ENCODE measurements at places on chromosomes 16 and 17. TPM values are rescaled to one million over a fixed set of nuclear protein-coding genes. Genes with fewer than 3 reads are reported as not detected.
A peak's percentile ranks its signal among the peaks of the same experiment; 100 is the strongest.

ZNF287 gene
- 4.3 TPM for total RNA-seq

MEIOB gene
- not detected for total RNA-seq

GAN gene
- total RNA-seq = 4.8 TPM

MYH2 gene
- 0.11 TPM for total RNA-seq

COPS3 gene
- 117 TPM for total RNA-seq

TP53TG3 gene
- total RNA-seq = 1.1 TPM

CD300E gene
- not detected for total RNA-seq

DNA sequence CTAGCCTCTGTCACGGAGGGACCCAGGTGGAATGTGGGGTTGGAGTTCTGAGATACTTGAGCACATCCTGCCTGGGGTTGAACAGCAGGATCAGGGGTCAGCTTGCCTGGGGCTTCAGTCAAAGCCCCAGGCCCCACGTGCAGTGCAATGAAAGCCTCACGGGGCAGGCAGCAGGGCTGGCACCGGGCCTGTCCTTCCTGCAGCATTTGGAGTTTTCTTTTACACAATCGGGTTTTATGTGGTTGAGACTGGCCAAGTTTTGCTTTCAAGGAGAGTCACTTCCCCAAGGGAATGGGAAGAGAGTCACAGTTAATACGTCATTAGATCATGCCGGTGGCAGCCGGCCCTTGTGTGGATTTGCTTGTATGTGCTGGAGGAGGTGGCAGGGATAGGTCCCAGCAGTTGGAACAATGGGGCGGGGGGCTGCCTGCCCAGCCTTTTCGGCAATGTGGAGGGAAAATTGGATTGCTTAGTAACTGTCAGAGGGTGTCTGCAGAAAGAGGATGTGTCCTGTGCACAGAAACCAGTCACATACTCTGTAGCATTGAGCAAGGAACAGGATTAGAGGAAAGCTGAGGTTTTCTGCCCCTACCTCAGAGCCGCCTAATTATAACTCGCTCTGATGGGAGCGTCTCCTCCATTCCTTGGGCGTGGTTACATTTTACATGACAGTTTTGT lies 4.5 kb downstream of the RMI2 start:
- peak; percentile 44 for DNase-seq

DNA sequence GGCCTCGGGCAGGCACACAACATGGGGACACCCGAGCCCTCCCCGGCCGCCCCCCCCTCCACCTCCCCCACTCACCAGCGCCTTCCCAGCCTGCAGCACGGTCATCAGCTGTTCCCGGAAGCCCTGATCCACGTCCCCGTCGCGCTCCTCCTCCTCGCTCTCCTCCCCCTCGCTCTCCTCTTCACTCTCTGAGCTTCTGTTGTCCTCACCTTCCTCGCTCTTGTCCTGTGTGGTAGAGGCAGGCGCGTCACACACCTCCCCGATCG lies 10.3 kb downstream of the MYBBP1A start:
- no peak for DNase-seq

GRCh38 chr17:82217530-82218204 lies 5.0 kb upstream of the CCDC57 start:
- DNase-seq = peak; percentile 86

DNA sequence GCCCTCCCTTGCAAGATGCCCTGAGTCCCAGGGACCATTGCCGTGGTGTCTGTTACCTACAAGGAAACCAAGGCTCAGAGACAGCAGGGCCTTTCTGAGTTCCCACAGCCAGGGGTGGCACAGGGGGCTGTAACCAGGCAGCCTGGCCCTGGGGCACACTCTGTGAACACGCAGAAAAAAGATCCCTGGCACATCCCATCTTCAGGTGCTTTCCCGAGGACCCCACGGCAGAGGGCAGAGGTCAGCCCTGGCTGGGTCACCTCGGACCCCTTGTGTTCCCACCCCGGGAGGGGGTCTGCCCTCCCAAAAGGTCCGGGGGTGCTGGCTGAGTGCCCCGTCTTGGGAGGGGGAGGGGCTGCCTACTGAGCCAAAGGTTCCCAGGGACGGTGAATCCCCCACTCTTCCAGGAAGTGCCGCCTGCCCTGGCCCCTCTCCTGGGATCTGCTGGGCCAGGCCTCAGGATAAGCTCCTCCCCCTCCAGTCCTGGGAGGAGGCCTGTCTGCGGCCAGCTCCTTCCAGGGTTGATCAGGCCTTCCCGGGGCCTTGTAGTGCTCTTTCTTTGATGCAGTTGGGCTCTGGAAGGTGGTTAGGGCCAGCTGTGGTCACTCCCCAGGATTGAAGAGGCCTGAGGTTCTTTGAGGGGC lies 8.1 kb downstream of the GLIS2 start:
- DNase-seq = no peak

DNA sequence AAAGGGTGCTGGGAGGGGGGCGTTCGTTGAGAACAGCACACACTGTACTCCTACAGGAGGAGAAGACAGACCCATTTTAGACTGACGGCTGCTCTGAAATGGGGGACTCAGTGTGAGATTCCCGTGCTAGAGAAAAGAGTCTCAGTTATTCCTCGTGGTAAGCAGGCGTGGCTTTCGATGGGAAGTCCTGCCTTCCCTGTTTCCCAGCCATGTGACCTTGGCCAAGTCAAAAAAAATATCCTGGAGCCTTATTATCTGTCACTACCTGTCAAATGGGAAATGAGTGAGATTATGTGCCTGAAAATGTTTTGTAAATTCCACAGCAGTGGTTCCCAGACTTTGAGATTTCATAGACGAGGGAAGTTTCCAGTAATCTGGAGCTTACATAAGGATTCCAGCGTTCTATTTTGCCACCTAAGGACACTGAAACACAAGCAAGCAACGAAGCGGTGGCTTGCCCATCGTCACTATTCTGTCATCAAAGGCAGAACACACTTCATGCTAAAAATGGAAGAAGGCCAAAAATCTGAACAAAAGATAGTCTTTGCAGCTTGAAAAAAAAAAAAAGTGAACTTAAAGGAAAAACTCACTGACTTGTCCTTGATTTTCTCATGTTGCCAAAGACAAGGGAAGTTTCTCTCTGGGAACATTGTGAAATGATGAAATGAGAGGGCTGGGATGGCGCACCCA lies 253.4 kb upstream of the RPL38 start:
- no peak for DNase-seq

GRCh38 chr16:5002699-5003143 lies 31.0 kb downstream of the NAGPA start:
- DNase-seq = no peak

DNA sequence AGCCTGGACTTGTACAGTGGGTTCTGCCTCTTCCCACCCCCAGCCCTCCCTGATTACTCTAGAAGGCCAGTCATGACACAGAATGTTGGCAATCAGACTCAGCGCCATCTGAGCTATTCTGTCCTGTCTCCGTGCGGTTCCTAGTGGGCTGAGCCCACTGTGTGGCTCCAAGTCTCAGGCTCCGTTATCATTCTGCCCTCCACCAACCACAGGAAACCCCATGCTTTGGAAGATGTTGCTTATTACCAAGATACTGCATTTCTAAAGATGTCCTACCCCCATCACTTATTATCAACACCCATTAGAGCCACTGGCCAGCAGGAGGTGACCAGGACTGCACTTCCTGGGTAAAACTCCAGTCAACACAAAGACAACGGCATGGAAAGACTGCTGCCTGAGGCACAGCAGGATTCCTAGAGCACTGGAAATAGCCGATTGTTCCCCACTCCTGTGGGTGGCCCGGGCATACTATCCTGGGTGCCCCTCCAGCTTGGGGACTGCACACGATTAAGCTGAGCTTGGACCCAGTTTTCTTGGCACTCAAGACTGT lies 133.6 kb downstream of the AATF start:
- DNase-seq = no peak

DNA sequence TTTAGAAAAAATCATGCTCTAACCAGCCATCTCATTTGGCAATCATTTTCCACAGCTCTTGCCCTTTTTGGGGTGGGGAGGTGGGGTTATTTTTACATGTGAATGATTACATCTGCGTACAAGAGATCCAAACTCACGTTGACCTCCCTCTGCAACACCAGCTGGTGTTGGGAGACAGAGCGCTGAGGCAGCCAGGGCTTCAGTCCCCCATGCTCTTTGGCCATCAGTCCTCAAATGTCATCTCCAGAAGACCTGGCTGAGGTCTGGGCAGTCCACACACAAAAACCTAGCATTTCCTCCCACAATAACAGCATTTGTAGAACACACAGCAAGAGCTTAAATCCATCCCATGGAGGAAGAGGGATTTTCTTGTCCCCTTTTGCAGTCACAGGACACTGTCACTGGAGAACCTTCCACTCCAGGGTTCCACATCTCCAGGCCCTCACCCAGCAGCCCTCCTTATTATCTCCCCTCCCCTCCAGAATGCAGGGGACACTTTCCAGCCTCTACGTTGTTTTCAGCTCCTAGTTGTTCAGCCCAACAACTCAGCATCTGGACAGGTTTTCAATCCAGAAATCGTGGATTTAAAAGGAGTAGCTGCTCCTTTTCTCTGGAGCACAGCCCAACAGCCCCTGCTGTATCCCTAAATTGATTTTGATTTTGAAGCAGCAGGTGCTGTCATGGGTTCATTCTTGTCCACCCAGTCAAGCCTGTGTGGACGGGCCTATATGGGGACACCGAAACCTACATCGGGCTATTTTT lies 21.1 kb downstream of the MEOX1 start:
- no peak for DNase-seq

GRCh38 chr17:55149485-55149884 lies 115.3 kb upstream of the HLF start:
- DNase-seq = no peak

DNA sequence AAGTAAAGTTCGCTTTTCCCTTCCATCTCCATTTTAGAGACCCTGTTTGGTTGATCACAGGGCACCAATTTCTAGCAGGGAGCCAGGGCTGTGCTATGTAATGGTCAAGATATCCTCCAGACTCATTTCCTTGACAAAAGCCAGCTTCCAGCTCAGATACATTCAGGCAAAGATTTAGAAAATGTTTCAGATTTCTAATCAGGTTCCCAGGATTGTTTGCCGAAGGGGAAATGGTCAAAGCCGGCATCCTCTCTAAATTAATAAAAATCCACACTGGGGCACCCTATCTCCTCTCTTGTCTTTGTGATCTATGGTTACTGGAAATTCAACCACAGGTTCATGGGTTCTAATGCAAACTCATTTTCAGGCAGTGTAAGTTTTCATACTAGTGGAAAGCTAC lies 686.8 kb upstream of the KIF2B start:
- no peak for DNase-seq

DNA sequence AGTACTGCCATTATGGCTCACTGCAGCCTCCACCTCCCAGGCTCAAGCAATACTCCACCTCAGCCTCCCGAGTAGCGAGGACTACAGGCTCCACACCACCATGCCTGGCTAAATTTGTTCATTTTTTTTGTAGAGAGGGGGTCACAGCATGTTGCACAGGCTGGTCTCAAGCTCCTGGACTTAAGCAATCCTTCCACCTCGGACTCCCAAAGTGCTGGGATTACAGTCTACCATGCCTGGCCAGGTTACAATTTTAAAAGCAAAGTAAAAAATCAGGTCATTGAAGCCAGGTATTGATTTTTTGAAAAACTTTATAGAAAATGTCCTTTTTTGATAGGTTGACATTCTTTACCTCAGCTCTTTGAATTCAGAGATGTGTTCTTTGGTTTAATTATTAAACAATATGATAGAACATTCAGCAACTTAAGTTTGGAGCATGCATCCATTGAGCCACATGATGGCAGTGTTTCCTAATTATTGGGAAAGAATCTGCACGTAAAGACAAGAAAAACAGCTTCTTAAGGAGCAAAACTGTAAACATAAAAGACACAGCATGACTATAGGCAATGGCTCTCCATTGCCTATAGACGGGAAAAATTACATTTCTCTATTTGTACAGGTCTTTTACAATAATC lies 1.7 kb upstream of the SLC16A11 start:
- peak; percentile 70 for DNase-seq

GRCh38 chr17:17466511-17466910 lies 10.3 kb upstream of the MED9 start:
- DNase-seq = no peak

All from LHCN-M2 (cell line).